CD4-positive, alpha-beta T cell treated with Interleukin-21 for 1 hour (primary cell): ENCODE measurements at places on chromosomes 4 and X.
A peak's percentile ranks its signal among the peaks of the same experiment; 100 is the strongest.

DNA sequence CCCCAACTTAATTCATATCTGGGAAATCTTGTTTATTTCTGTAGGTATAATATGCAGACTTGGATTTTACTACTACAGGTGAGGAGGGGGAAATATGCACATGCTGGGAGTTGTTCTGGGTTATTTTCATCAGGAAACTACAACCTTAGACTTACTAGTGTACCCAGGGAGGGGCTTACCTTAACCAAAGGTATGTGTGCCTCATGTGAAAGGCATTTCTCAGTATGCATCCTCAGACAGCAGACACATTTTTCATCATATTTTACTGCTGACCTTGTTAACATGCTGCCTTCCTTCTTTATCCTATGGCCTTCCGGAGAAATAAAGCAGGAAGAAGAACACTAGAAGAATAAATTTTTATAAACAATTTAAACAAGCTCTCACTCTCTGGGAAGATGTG is 214.9 kb downstream of the SPANXN4 start:
- no peak for DNase-seq

- DNase-seq, result no peak
Measured at GRCh38 chr4:37138789-37139188, 105.8 kb upstream of the NWD2 start.

- no peak for DNase-seq
Measured at GRCh38 chrX:110320381-110320987, 2.6 kb upstream of the AMMECR1 start.

DNA sequence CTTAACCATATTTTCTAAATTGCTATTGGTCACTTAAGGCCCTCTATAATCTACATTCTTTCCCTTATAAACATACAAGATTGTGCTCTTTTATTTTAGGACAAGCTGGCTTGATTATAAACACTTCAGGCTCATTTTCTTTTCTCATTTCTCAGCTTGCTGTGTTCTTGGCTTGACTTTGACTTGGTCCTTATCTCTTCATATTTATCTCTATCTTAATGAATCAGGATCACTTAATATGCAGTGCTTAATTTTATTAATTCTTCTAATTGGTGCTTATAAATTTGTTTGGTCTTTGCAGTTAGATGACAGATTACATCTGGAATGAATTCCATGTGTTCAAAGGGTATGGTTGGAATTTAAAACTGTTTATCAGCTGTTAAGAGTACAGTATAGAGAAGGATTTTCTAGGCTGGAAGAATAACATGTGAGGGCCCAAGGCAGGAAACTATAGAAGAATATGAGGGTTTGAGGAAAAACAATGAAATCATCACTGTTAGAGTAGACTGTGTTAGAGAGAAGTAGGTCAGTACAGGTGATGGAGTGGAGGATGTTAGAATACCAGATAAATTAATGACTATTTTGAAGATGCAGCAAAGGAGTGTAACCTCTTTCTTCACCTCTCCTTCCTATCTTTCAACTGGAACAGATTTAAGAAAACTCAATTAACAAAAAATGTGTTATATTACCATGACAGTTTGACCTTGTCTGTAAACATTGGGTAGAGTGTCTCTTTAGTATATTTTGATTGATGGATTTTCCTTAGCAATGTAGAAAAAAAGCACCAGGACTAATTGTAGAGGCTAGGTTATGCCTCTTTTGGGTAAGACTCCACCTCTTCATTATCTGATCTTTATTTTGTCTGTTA is 169.6 kb downstream of the RAPGEF2 start:
- DNase-seq, result no peak

- no peak for DNase-seq
Measured at GRCh38 chrX:85052636-85053343, 49.1 kb downstream of the APOOL start.

DNA sequence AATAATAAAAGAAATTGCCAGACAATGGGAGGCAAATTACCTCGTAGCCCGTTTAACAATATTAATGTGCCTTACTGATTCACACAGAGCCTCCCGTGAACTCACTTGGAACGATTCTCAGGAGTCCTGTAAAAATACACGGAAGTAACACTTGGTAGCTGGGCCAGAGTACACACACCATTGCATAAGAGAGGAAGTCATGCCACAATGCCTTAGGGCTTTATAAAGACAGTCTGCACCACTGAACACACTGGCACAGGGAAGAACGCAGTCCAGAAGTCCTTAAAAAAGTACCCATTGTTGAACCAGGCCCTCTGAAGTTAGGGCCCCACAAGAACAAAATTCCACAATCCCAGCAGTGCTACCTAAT is 15.1 kb downstream of the SLC2A9 start:
- no peak for DNase-seq

GRCh38 chrX:41935832-41936231 is 12.5 kb upstream of the CASK start:
- DNase-seq, result no peak

- DNase-seq, result no peak
Measured at GRCh38 chr4:139943277-139943676, 210.7 kb downstream of the MAML3 start.

GRCh38 chr4:15153662-15154061 is 151.4 kb downstream of the CPEB2 start:
- no peak for DNase-seq

DNA sequence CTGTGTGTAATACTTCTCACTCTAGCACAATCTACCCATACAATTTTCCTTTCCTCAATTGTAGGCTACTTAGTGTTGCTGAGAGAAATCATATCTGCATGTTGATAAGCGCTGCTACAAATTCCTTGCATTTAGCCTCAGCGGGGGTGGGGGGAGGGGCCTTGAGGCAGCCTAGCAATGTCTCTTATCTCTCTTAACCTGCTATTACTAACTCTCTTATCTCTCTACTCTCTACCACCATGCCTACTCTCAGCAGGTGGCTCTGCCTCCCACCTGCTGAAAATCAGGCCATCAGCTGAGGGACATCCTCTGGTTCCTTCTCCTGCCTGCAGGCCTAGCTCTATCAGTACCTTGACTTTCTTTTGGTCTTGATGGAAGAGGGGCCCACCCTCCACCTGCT is 98.9 kb downstream of the GPR82 start:
- DNase-seq, result no peak

GRCh38 chr4:102569200-102569599 is 68.0 kb downstream of the NFKB1 start:
- DNase-seq, result no peak

GRCh38 chr4:142242156-142242555 is 603.9 kb downstream of the INPP4B start:
- DNase-seq, result no peak

- DNase-seq, result no peak
Measured at GRCh38 chr4:16194214-16194613, 32.1 kb downstream of the TAPT1 start.

DNA sequence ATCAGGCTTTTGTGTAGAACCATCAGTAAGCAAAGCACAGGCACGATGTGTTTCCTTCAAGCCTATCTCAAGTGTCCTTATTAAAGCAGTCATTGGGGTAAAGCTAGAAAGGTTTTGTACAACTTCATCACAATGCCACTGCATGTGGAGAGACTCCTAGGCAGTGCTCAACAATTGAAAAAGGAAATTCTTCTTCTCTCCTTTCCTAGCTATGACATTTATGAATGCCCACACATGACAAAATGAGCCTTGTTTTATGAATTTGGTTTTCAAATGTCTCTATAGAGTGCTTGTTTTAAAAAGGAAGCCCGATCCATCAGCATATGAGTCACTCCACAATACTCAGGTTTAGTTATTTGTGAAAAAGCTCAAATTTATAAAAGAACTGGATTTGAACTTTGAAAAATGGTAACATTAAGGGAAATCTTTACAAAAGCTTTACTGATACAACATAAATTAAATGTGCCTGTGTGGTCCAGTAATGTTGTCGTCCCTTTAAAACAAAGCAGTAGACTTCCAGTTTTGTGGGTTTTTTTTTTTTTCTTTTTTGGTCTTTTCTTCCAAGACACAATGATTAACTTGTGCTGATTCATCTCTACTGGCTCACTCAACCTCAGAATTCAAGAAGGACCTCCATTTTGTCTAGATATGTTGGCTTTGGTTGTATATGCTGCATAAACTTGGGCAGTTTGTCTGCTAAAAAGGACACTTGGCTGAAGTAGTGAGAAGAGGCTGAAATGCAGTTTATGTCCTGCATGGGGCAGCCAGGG is 273.8 kb downstream of the GASK1B start:
- no peak for DNase-seq

DNA sequence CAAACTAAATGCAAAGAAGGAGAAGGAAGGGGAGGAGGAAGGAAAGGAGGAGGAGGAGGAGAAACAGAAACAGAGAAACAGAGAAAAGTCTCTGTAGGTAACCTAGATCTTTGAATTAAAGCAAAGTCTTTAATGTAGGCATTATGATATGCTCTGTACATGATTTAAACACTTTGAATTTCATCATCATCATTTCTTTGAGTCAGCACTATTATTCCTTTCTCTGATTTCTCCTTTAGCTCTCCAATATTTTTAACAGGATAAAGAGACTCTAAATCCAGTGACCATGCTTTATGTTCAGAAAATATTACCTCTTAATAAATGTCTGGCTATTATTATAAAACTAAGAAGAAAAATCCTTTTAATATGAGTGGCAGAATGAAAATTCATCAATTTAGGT is 124.3 kb downstream of the ANTXR2 start:
- no peak for DNase-seq

DNA sequence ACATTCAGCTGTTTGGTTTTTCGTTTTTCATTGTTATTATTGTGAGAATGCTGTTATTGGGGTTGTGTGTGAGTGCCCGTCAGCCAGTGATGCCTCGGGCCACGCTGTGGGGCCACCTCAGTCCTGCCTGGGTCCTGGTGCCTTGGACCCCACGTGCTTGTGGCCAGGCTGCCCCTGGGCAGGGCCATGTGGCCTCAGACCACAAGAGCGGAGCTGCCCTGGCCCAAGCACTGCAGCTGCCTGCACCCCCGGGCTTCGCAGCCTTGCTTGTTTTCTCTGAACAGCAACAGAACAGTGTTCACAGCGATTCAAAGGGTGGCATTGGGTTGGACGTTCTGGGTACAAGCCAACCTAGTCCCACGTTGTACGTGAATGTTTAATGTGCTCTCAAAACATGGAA is 56.9 kb downstream of the CPLX1 start:
- no peak for DNase-seq

GRCh38 chr4:87632469-87632868 is 17.6 kb upstream of the DMP1 start:
- DNase-seq, result no peak

DNA sequence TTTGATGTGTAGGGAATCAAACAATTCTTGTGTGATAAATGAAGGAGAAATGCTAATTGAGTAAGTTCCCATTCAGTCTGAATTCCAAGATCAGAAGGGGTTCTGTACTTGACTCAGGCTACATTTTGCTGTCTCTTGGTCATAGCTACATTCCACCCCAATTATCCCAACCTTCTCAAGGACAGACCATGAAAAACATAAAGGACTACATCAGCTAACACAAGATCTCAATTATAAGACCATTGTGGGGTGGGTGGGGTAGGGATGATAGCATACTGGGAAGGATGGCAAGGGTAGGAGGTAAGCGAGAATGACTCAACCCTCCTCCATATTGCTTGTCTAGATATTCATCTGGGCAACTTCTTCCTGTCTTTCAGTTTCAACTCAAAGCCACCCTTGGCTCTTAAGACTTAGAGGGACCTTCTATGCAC is 87.4 kb upstream of the ETNPPL start:
- no peak for DNase-seq

DNA sequence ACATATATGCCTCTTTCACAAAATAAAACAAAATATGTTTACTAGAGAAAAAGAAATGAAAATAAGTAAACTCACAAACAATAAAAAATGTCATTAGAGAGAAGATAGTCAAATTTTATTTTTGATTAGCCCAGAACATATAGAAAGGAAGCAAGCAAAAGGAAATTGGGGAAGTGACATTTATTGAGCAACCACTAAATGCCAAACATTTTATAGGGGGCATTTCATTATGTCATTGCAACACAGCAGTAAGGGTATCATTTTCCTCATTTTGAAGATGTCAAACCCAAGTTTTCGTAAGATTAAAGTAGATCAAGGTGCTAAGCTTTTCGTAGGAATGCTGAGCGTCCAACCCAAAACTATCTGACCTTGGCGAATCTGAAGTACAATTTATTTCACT is 1331.5 kb upstream of the PABPC4L start:
- no peak for DNase-seq

DNA sequence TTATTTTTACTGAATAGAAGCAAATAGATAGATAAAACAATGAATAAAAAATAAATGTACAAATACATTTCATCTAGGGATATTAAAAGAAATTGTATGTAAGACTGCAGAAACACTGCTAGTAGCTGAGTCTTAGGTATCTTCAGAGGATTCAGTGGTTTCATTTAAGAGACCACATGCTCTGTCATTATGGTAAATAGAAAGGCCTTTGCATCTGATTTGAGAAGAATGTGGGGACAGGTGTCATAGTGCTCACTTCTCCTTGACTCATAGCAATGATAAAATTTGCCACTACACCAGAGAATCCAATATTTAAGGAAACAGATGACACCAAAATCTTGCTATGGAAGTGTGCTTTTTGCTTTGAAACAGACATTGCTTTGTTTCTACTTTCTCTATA is 59.8 kb upstream of the PPP1R2C start:
- DNase-seq, result no peak

DNA sequence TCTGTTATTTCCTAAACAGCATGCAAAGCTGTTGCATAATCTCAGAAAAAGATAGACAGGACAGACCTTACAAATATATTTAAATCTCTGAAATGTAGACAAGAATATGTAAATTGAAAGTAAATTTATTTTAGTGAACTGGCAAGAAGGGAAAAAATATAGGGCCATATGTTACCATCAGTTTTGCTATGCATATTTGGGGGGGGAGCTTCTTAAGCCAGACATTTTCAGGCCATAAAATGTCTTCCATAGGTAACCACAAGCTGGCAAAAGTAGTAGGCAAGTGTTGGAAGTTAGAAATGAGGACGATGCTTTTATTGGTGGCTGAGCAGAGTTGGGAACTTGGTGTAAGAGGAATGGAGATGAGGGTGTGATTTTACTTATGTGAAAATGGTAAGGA is 272.0 kb upstream of the CXXC4 start:
- no peak for DNase-seq

DNA sequence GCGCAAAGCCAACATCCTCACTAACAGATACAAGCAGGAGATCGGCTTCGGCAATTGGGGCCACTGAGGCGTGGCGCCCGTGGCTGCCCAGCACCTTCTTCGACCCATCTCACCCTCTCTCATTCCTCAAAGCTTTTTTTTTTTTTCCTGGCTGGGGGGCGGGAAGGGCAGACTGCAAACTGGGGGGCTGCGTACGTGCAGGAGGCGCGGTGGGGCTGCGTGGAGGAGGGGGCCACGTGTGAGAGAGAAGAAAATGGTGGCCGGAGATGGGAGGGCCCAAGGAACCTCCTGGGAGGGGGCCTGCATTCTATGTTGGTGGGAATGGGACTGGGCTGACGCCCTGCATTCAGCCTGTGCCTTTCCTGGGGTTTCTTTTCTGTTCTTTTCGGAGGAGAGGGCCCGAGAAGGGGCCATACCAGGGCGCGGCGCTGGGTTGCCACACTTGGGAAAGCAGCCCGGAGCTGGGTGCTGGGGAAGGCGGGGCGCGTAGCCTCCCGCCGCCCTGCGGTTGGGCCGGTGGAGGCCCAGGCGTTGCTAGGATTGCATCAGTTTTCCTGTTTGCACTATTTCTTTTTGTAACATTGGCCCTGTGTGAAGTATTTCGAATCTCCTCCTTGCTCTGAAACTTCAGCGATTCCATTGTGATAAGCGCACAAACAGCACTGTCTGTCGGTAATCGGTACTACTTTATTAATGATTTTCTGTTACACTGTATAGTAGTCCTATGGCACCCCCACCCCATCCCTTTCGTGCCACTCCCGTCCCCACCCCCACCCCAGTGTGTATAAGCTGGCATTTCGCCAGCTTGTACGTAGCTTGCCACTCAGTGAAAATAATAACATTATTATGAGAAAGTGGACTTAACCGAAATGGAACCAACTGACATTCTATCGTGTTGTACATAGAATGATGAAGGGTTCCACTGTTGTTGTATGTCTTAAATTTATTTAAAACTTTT is 4.5 kb downstream of the MID1IP1 start:
- peak; percentile 77 for DNase-seq
